ENCODE measurements at places on chromosomes 1 and 21. TPM values are rescaled to one million over a fixed set of nuclear protein-coding genes. Genes with fewer than 3 reads are reported as not detected.
A peak's percentile ranks its signal among the peaks of the same experiment; 100 is the strongest.

The FCRL4 gene
- total RNA-seq: 6.3 TPM

- H3K27me3 ChIP-seq: peaks cover 2% of the 10 kb centered on the region
- H3K27ac ChIP-seq: no peak overlapping the region
- peaks cover 5% of the 10 kb centered on the region for H3K4me1 ChIP-seq
- no peak overlapping the region for H3K4me3 ChIP-seq
- H3K36me3 ChIP-seq: no peaks in the 10 kb centered on the region
- DNase-seq: no peak
These were observed 48.4 kb downstream of the COLGALT2 start for GRCh38 chr1:183989078-183989577.

DNA sequence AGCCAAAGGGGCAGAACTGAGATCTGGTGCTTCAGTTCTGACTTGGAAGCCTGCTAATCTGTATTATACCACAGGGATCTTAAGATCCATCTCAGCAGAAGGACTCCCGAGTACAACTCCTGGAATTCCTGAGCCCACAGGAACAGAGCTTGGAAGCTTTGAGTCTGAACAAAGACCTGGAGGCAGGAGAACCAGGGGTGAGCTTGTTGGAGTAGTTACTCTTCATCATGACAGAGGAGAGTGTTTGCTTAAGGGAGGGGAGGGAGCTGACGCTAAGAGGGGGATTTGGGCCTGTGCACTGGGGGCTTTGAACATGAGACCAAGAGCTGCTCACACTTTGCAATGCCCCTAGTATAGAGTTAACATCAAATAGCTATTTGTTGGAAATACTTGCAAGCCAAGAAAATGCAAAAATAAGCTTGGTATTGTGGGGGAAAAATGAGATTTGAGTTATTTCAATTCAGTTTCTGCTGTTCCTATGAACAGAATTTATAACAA, 41.1 kb upstream of the TRABD2B start:
- peaks cover 16% of the 10 kb centered on the region for H3K27me3 ChIP-seq
- H3K4me1 ChIP-seq: no peaks in the 10 kb centered on the region
- H3K36me3 ChIP-seq: no peaks in the 10 kb centered on the region

DNA sequence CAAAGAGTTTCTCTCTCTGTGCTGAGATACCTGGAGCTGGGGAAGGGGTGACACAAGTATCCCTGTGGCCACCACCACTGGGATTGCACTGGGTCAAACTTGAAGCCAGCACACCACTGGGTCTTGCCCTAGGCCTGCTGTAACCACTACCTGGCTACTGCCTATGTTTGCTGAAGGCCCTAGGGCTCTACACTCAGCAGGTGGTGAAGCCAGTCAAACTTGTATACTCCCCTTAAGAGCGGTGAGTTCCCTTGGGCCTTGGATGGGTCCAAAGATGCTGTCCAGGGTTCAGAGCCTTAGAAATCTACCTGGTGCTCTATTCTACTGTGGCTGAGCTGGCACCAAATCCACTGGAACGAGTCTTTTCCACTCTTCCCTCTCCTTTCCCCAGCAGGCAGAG, 47.0 kb upstream of the WDR26 start:
- no peak overlapping the region for H3K27ac ChIP-seq
- no peak for DNase-seq
- H3K4me1 ChIP-seq: no peaks in the 10 kb centered on the region
- no peaks in the 10 kb centered on the region for H3K36me3 ChIP-seq
- H3K27me3 ChIP-seq: no peaks in the 10 kb centered on the region
- H3K4me3 ChIP-seq: no peak overlapping the region

The EVI5 gene
- total RNA-seq: 18.2 TPM

DNA sequence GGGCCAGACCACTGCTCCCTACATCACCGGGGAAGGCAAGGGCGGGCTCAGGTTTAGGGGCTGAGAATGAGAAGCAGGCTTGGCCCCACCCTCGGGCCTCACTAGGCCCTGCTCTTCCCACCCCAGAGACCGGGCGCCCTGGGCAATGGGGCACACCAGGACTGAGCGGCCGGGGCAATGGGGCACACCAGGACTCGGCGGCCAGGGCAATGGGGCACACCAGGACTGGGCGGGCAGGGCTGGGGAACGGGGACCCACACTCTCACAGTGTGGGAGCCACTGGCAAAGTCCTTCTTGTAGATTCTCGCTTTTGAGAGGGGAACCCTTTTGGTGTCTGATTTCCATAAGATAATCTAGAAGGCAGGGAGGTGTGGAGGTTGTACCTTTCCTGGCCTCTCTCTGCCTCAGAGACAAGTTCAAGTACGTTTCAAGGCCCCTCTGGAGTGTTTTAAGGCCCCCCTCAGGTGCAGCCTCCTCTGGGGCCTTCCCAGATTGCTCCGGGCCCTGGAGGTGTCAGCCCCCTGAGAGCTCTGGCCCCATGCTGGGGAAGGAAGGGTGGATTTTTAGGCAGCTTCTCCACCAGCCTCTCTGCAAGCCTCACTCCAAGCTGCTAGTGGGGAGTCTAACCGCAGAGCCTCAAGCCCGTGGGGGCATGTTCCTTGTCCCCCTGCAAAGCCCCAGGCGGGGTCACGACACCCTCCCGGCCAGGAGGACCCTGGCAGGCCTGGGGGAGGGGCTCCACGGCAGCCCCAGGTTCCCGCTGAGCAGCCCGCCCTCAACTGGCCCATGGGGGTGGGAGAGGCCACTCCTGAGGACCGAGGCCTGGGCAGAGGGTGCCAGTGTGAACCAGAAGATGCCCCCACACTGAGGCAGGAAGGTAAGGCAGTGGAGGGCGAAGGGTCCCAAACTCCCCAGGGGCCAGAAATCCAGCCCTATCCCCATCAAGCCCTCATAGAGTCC, 66.2 kb downstream of the ARHGEF16 start:
- no peaks in the 10 kb centered on the region for H3K4me1 ChIP-seq
- H3K36me3 ChIP-seq: peaks cover 3% of the 10 kb centered on the region
- no peak overlapping the region for H3K27ac ChIP-seq

DNA sequence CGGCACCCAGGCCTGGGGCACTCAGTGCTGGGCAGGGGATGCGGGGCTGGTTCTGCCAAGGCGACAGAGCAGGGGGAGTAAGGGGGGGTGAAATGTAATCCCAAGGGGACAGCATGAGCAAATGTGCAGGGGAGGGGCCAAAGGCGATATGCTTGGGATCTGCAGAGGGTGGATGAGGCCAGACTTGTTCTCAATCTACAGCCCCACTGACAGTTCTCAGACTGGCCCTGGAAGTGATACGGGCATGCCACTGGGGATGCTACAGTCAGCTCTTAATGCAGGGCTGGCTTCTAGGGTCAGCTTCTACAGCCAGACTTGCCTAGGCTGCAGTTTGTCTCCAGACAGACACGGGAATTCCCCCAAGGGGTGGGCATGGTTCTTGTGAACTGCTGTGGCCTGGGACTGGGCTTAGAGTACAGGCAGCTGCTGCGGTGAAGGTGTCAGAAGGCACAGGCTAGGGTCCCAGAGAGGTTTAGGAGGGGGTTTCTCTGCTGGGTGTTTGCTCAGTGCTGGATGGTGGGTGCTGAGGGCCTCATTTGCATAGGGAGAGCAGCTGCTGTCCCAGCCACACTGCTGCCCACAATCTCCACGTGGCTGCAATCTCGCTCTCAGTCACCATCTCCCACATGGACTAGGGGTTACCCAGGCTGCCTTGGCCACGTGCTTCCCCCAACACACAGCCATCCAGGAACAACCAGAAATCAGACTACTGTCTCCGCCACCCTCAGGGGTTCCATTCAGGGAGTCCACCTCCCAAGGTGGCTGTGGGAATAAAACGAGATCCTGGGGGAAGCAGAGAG, 190.1 kb downstream of the HIVEP3 start:
- H3K4me1 ChIP-seq: peaks cover 74% of the 10 kb centered on the region
- H3K27ac ChIP-seq: peak overlapping the region; percentile 93
- peak overlapping the region; percentile 80 for H3K4me3 ChIP-seq
- H3K36me3 ChIP-seq: no peaks in the 10 kb centered on the region

GRCh38 chr1:26730695-26731094, 34.9 kb downstream of the ARID1A start:
- H3K36me3 ChIP-seq: peaks cover 57% of the 10 kb centered on the region
- H3K4me1 ChIP-seq: peaks cover 50% of the 10 kb centered on the region
- H3K4me3 ChIP-seq: no peak overlapping the region
- H3K27me3 ChIP-seq: no peaks in the 10 kb centered on the region
- DNase-seq: no peak

The S100A13 gene
- total RNA-seq: 17.6 TPM

- DNase-seq: no peak
- peak within 1 kb of the TSS; percentile 92 for H3K4me3 ChIP-seq
- H3K27ac ChIP-seq: peak within 1 kb of the TSS; percentile 93
- peaks cover 40% of the 10 kb centered on the region for H3K4me1 ChIP-seq
- no peaks in the 10 kb centered on the region for H3K27me3 ChIP-seq
- H3K36me3 ChIP-seq: peaks cover 30% of the 10 kb centered on the region
These were observed at the start of gene GBP3 for GRCh38 chr1:89022167-89022959. Gene GBP3 (minus strand): TSS chr1:89022866. CDS start chr1:89020721, 2,145 bp downstream.

- H3K27me3 ChIP-seq: peaks cover 5% of the 10 kb centered on the region
- H3K27ac ChIP-seq: no peak overlapping the region
- DNase-seq: no peak
- peaks cover 6% of the 10 kb centered on the region for H3K4me1 ChIP-seq
- no peak overlapping the region for H3K4me3 ChIP-seq
These were observed 533.1 kb downstream of the KIF26B start for GRCh38 chr1:245687636-245688535.

DNA sequence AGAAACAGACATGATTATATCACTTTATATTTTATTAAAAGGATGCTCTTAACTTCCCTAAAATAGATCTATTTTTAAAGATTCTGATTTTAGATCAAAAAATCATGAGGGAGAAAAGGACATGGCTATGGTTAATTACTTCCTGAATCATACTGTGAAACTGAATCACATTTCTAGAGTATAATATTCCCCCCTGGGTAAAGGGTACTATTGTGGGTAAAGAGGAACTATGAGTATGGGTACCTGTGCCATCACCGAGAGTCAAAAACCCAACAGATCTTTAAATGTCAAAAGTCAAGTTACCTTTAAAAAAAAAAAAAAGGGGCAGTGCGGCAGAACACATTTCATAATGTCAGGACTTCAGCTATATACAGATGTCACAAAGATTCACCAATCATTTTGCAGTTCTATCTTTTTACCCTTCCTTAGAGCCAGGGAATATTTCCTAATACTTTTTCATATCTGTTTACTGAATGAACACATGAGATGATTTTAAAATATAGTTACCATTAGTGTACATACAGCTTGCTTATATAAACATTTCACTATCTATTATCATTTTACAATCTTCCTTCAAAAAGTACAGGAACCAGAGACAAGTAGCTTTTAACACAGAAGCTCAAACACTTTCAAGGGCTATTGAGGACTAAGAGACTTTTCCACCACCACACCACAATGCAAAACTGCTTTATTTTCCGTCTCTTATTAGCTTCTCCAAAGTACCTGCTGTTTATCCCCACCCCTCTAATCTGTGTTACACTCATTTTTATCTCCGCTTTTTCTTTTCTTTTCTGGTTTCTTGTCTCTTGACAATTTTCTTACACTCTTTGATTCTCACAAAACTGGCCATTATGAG, 45.0 kb downstream of the EVI5 start:
- H3K4me1 ChIP-seq: peaks cover 44% of the 10 kb centered on the region
- H3K4me3 ChIP-seq: peak overlapping the region; percentile 29
- no peaks in the 10 kb centered on the region for H3K27me3 ChIP-seq
- peaks cover 6% of the 10 kb centered on the region for H3K36me3 ChIP-seq
- no peak for DNase-seq
- H3K27ac ChIP-seq: peak overlapping the region; percentile 41

The C8A gene
- not detected for total RNA-seq

- no peak overlapping the region for H3K27ac ChIP-seq
- H3K27me3 ChIP-seq: peaks cover under 1% of the 10 kb centered on the region
- H3K36me3 ChIP-seq: no peaks in the 10 kb centered on the region
These were observed 71.4 kb downstream of the MEGF6 start for GRCh38 chr1:3539707-3540425.

The TCHHL1 gene
- total RNA-seq: not detected
